ENCODE measurements at places on chromosomes 13 and 19.
A peak's percentile ranks its signal among the peaks of the same experiment; 100 is the strongest.

- DNase-seq = no peak
Measured at GRCh38 chr13:66958611-66959010, 271.5 kb downstream of the PCDH9 start.

- no peak for DNase-seq
Measured at GRCh38 chr13:48593536-48593935, 60.2 kb upstream of the CYSLTR2 start.

GRCh38 chr13:71454509-71454908, 412.5 kb downstream of the DACH1 start:
- no peak for DNase-seq

GRCh38 chr19:39792999-39793546, 14.4 kb downstream of the LEUTX start:
- peak; percentile 79 for DNase-seq

- no peak for DNase-seq
Measured at GRCh38 chr13:113258321-113259054, 38.6 kb upstream of the LAMP1 start.

GRCh38 chr13:113274721-113275120, 22.3 kb upstream of the LAMP1 start:
- DNase-seq = no peak

- DNase-seq = peak; percentile 98
Measured at GRCh38 chr19:52139252-52140031, at the start of gene ZNF616. Gene ZNF616, minus strand, starts transcription at chr19:52139938. Its CDS starts 9,426 bp downstream, at chr19:52130512.

GRCh38 chr13:25971459-25972145, 80.2 kb downstream of the SHISA2 start:
- peak; percentile 21 for DNase-seq

GRCh38 chr19:18396471-18397241, 766 bp downstream of the LRRC25 start:
- DNase-seq = no peak

GRCh38 chr19:1412323-1412923, 5.0 kb downstream of the DAZAP1 start:
- no peak for DNase-seq

DNA sequence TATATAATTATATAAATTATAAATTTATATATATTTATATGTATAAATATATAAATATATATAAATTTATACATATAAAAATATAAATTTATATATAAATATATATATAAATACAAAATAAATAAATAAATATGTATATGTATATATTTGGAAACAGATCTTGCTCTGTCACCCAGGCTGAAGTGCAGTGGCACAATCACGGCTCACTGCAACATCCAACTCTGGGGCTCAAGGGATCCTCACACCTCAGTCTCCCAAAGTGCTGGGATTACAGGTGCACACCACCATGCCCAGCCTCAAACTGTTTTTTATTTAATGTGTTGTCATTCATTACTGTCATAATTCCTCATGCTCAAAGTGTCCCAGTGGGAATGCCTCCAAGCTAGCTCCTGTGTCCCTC, 25.2 kb upstream of the PDCD5 start:
- DNase-seq = no peak

GRCh38 chr19:53652476-53652875, 20.7 kb downstream of the DPRX start:
- no peak for DNase-seq

DNA sequence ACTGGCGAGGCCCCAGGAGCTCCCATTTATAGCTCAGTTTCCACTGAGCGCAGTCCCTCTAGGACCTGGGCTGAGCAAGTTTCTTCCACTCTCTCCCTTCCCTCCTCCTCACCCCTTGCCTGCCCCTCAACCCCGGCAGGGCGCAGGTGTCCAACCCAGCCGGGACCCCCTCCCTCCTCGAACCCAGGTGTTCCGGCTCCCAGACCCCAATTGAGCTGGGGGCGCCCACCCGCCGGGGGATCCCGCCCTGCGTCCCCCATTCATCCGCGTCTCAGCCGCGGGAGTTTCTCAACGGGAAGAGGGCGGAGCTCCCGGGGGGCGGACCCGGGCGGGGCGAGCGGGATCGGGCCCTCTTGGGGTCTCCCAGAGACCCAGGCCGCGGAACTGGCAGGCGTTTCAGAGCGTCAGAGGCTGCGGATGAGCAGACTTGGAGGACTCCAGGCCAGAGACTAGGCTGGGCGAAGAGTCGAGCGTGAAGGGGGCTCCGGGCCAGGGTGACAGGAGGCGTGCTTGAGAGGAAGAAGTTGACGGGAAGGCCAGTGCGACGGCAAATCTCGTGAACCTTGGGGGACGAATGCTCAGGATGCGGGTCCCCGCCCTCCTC, at the start of gene KIRREL2:
KIRREL2 (plus strand) TSS at position 366 of the 604 bp plus-strand sequence; CDS start at position 575, 209 bp downstream.
- peak; percentile 16 for DNase-seq

DNA sequence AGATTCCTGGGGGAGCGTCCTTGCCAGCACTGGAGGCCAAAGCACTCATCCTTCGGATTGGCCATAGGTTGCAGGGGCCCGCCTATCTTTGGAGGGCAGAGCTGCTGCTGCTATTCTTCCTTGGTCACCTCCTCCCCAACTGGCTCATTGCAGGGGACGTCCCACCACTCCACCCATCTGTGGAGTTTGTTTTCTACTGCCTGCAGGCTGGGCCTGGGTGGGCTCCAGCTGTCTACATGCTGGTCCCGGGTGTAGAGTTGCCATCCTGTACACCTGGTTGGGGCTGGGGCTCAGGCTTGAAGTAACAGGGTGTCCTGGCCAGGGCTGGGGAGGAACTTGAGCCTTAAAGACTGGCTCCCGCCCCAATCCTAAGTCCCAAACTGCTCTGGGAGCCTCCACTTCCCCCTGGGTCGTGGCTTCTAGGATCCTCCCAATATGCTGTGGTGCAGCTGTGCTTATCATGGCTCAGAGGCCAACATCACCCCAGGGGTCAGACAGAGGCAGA, 2.1 kb downstream of the RNF225 start:
- no peak for DNase-seq

DNA sequence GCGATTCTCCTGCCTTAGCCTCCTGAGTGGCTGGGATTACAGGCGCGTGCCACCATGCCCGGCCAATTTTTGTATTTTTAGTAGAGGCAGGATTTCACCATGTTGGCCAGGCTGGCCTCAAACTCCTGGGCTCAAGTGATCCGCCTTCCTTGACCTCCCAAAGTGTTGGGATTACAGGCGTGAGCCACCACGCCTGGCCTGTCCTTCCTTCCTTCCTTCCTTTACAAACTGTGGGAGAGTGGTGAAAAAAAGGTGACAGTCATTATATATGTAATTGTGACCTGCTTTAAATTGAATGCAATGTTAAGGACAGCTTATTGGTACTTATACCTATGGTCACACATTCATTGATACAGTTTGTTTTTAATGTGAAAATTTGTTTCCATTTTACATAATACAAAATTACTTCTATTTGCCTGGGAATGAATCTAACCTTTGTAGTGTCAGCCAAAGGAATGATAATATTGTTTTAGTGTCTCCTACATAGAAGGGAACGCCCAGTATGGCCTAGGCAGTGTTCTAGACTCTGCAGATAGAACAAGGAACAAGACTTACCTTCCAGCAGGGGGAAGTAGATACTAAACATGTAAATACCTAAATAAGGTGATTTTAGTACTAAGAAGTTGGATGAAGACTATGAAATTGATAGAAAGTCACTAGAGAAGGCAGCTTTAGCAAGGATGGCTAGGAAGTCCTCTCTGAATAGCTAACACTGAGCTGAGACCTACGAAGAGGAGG, 146.3 kb downstream of the GGACT start:
- no peak for DNase-seq

DNA sequence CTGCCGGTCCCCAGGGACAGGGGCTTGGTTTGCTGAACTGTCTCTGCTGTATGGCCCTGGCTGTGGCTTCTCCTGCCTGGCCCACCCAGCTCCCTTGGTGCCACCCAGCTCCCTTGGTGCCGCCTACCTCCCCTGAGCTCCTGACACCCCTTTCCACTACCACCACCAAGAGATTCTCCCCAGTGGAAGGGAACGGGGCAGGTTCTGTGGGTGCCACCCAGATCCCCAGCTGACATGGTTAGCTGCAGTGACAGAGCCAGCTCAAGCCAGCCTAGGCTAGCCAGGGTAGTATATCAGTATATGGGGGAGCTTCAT, 28.5 kb upstream of the POP4 start:
- no peak for DNase-seq

DNA sequence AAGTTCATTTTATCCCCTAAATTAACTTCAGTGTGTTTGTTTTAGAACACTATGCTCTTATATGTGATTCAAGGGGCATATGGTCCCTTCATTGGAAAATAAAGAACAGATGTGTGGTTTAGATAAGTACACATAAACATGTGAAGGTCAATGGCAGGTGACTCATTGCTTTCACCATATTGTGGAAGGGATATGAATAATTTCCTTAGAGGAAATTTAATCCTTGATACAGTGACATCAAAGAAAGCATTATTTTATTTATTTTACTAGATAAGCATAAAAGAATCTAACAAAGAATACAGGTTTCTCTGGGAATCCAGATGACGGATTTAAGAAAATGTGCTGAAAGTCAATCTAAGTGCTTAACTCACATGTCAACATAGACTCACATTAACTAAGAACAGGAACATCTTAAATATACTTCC, 373.5 kb downstream of the KCTD12 start:
- DNase-seq = no peak

DNA sequence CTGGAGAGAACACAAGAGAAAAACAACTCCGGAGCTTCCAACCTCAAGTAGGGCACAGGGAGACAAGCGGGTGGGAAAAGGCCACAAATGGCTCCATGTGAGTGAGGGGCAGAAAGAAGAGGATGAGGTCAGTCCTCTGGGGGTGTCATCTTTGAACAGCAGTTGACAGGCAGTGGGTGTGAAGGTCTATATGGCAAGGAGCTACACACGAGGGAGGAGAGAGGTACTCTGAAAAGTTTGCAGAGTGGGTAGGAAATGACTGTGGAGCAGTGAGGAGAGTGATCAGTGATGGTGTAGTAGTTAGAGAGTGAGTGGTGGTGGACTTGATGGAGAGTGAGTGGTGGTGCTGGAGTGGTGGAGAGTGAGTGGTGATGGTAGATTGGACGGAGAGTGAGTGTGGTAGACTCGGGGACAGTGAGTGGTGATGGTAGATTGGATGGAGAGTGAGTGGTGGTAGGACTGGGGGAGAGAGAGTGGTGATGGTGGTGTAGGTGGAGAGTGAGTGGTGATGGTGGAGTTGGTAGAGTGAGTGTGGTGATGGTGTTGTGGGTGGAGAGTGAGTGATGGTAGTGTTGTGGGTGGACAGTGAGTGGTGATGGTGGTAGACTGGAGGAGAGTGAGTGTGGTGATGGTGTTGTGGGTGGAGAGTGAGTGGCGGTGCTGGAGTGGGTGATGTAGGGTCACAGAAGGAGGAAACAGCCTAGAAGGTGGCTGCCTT, 4.0 kb downstream of the TFDP1 start:
- DNase-seq = no peak

GRCh38 chr19:791007-791566, 6.2 kb upstream of the PTBP1 start:
- DNase-seq = no peak

DNA sequence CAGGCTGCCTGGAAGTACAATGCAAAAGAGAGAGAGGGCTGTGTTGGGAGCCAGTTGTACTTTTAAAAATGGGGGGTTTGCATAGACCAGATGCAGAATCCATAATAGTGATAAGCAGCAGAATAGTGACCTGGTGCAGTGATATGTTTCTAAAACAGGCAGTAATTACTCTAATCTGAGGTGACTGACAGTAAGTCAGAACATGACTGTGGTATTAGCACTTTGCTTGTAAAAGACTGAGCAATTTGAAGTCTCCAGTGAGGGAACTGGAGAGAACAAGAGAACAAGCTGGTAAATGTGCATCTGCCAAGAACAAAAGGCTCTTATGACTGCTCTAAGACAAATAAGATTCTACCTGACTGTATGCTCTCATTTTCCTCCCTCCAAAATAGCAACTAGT, 383.4 kb downstream of the ITGBL1 start:
- no peak for DNase-seq

GRCh38 chr13:25980255-25980654, 71.6 kb downstream of the SHISA2 start:
- no peak for DNase-seq

DNA sequence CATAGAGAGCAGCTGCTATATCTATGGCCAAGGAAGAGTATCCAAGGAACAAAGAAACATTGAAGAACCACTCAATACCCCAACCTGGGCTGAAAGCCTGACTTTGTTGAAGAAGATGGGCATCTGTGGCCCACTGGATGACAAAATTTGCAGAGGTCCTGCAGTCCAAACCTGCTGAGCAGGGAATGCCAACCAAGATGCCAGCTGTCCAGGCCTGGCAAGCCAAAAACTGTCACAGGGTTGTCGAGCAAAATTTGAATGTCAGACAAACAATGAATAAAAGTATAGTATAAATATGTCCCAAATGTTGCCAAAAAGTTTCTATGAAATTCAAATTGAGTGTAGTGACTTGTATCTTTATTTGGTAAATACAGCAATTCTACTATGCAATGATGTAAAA, 1040.2 kb downstream of the PCDH9 start:
- DNase-seq = no peak

DNA sequence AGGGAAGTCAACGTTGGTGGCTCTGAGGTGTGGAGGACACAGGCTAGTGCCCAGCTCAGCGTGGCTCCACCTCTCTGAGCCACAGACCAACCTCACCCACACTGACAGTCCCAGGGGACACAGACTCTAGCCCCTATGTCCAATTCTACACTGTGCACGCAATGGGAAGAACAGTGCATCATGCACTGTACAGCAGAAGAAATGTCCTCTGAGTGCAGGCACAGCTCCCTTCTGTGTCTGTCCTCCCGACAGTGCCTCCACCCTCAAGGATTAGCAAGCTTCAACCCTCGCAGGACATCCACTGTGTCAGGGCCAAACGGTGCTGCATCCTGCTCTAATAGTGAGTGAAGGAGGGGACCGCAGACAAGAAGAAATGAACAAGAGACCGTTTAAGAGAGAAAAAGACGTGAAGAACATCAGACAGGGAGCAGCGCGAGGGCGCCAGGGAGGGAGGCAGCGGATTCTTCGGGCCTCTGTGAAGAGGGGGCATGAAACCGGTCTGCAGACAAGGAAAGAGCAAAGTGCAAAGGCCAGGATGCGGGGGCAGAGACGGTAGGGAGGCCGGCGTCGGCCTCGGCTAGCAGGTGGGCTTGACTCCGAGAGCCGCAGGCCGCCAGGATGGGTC, 681 bp downstream of the ZNF837 start:
- DNase-seq = no peak

DNA sequence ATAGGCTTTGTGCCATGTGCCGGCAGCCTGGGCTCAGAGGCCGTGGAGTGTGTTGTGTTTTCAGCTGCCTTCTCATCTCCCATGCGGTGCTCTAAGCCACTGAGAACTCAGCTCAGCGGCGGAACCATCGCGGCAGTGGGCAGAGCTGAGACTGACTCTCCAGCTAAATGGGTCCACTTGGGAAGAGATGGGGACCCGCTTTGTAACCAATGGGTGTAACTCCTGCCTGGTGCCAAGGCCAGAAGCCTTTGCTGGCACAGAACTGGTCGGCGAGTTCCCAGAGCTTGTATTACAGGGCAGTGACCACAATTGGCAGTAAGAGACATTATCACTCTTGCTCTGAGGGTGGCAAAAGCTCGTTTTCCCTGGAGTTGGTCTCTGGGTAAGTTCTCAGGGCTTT, 183.0 kb downstream of the STK24 start:
- DNase-seq = no peak

GRCh38 chr19:47110521-47111005, 3.0 kb downstream of the ZC3H4 start:
- DNase-seq = peak; percentile 67

GRCh38 chr13:23960566-23961156, 63.4 kb upstream of the C1QTNF9B start:
- DNase-seq = no peak
